Activated CD4-positive, alpha-beta T cell treated with anti-CD3 and anti-CD28 coated beads, Interleukin-2, amount 10 ng/mL, durations not matched to agents 7 days and 5 days (primary cell): ENCODE measurements at places on chromosomes 1 and 21. TPM values are rescaled to one million over a fixed set of nuclear protein-coding genes. Genes with fewer than 3 reads are reported as not detected.
A peak's percentile ranks its signal among the peaks of the same experiment; 100 is the strongest.

- peaks cover 70% of the 10 kb centered on the region for H3K4me1 ChIP-seq
- no peak for DNase-seq
- peaks cover 6% of the 10 kb centered on the region for H3K36me3 ChIP-seq
- no peak overlapping the region for H3K27ac ChIP-seq
- no peaks in the 10 kb centered on the region for H3K27me3 ChIP-seq
Observed at GRCh38 chr1:66270119-66270812, 263.7 kb upstream of the SGIP1 start.

PDZK1IP1 gene
- total RNA-seq = not detected

DNA sequence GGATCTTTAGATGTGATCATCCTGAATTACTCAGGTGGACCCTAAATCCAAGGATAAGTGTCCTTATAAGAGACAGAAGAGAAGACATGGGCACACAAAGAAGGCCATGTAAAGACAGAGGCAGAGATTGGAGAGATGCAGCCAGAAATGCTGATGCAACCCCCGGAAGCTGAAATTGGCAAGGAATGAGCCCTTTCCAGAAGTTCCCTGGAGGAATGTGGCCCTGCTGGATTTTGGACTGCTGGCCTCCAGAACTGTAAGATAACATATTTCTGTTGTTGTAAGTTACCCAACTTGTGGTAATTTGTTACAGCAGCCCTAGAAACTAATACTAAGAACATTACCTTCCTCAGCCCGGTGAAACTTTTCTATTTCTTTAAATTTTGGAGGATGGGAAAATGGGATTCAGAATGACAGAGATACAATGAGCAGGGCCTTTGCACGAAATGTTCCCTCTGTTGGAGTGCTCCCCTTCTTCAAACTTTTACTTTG is 11.2 kb upstream of the PLPP3 start:
- DNase-seq = no peak
- H3K4me1 ChIP-seq = no peaks in the 10 kb centered on the region
- no peaks in the 10 kb centered on the region for H3K36me3 ChIP-seq
- peaks cover 2% of the 10 kb centered on the region for H3K27me3 ChIP-seq

CAMK2N1 gene
- 0.37 TPM for total RNA-seq

CLEC20A gene
- not detected for total RNA-seq

DNA sequence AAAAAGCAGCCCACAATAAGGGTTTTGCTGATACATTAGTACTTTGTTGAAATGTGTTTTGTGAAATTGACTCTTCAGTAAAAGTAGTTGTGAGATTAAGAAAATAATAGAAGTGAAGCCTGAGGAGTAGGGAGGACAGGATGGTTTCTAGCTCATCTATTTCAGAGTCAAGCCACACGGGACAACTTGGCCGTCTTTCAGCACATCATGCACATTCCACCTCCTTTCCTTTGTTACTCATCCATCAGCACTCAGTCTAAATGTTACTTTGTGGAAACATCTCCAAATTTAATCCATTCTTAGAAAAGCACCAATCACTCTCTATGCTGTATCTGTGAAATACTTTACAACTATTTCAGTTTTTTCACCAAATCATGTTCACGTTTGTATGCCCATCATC is 223.3 kb downstream of the FGGY start:
- DNase-seq = no peak
- no peaks in the 10 kb centered on the region for H3K27me3 ChIP-seq
- H3K4me1 ChIP-seq = no peaks in the 10 kb centered on the region
- no peaks in the 10 kb centered on the region for H3K36me3 ChIP-seq
- no peak overlapping the region for H3K4me3 ChIP-seq

LCE1B gene
- not detected for total RNA-seq

- H3K27ac ChIP-seq = peak overlapping the region; percentile 89
- peak; percentile 47 for DNase-seq
- H3K36me3 ChIP-seq = peaks cover 21% of the 10 kb centered on the region
- no peaks in the 10 kb centered on the region for H3K27me3 ChIP-seq
Observed at GRCh38 chr21:44925378-44925755, 4.7 kb upstream of the ITGB2 start.

DNA sequence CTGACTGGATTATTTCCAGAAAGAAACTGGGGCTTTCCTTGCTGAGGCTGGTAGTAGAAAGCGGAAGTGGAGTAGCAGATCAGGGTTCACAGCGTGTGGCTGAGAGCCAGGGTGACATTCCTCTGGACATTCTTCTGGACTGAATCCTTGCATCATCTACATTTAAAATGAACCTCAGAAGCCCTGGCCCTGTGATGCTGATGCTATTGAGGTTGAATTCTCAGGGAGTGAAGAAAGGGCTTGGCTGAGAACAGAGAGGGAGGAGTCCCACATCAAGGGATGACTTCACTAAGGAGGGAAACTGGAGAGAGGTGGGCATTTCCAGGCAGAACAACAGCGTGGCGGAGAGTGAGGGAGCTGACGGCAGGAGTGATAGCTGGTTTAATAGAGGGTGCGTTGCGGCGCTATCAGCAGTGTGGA is 102.3 kb upstream of the LMO4 start:
- H3K27ac ChIP-seq = no peak overlapping the region
- H3K27me3 ChIP-seq = no peaks in the 10 kb centered on the region
- no peak for DNase-seq
- H3K36me3 ChIP-seq = no peaks in the 10 kb centered on the region
- no peaks in the 10 kb centered on the region for H3K4me1 ChIP-seq
- no peak overlapping the region for H3K4me3 ChIP-seq
